SHP77 treated with DMSO at 0.1 percent for 48 hours (cell line): ENCODE measurements at places on chromosomes 7 and 10.

DNA sequence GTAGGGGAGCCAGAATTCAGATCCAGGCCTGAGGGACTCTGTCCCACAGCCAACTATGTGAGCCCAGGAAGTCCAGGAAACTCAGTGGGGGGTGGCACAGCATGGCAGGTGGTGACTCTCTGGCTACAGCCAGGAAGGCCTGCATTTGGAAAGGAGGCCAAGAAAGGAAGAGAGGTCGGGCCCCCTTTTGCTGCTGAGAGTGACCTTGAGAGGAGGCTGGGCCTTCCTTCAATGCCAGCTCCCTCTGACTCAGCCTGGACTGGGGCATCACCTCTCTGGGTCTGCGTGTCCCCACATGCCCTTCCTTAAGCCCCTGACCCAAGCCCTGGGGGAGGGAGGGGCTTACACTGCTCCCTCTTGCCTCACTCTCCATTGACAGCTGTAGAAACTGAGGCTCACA lies 6.4 kb upstream of the MYL10 start:
- DNase-seq: no peak

DNA sequence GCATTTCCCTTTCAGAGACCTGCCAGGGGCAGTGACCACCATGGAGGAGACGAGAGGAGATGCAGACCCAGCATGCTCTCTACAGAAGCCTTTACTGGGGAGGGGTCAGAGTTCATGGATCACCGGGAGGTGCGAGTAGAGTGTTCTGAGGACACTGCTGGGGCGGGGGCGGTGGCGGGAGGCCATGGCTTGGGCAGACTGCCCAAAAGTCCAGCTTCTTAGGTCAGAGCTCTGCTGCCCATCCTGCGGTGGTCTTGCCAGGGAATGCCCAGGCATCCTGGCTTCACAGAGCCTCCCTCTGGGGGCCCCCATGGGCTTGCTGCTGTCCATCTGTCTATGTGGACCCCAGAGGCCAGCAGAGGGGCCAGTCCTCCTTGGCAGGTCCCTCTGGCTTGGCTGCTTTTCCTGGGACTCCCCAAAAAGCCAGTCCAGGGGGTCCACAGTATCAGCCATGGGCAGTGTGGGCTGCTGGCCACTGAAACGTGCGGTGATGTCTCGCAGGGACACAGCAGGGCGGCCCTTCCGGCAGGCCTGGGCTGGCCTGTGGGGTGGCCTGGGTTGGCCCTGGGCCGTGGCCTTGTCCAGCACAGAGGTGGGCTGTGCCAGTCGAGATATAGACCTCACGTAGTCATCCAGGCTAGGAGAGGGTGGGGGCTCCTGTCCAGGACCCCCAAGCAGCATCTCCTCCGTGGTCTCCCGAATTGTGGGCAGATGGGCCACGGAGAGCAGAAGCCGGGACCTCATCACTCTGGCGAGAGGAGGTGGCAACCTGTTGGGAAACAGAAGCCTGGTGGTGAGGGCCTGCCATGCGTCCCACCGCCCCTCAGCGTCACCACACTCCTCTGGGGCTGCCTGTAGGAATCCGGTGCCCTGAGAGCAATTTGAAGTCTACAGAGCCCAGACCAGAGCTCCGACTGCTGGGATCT lies 1.1 kb downstream of the DEPP1 start:
- DNase-seq: no peak

DNA sequence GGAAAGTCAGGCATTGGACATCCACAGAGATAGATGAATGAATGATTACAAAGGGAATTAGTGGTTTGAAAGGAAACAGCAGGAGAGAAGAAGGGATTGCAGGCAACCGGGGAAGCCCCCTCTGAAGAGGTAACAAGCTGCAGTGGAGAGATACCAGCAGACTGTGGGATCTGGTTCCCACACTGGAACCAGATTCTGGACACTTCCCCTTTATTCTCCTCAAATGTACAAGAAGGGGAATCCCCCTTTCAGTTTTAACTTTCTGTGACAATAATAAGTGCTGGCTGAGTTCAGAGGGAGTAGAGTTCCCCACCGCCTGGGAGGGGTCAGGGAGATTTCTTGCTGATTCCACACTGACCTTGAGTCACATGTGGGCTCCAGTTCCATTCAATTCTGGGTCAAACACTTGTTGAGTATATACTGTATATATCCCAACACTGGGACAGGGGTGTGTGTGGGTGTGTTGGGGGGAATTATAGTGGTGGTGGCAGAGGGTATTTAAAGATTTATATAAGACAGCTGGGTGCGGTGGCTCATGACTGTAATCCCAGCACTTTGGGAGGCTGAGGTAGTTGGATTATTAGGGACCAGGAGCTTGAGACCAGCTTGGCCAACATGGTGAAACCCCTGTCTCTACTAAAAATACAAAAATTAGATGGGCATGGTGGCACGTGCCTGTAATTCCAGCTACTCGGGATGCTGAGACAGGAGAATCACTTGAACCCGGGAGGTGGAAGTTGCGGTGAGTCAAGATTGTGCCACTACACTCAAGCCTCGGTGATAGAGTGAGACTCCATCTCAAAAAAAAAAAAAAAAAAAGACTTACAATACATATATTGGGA lies 16.5 kb upstream of the DDIT4 start:
- DNase-seq: no peak

GRCh38 chr7:22120391-22121053 lies 174.8 kb upstream of the CDCA7L start:
- DNase-seq: no peak

GRCh38 chr7:28645866-28646265 lies 233.5 kb downstream of the CREB5 start:
- no peak for DNase-seq

GRCh38 chr10:49395741-49396665 lies at the start of gene DRGX:
DRGX (minus strand) TSS chr10:49396089; CDS start chr10:49395440, 649 bp downstream.
- no peak for DNase-seq

- no peak for DNase-seq
These were observed 29.1 kb downstream of the INPP5F start for GRCh38 chr10:119754936-119755335.

GRCh38 chr10:23530079-23530478 lies 91.2 kb downstream of the OTUD1 start:
- no peak for DNase-seq

DNA sequence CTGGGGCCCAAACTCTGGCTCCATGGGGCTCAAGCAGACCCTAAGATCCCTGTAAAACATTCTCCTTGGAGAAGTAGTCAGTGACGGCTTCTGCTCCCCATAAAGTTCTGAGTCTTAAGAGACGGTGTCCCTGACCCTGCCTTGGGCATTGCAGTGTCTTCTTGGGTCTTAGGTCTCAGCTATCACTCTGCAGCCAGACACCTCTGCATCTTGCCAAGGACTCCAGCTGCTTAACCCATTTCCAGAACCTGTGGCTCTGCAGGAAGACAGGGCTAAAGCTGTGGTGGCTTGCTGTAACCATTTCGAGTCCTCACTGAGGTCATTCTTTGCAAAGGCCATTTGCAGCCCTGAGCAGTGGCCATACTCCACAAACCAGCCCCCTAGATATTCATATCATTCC lies 337.1 kb upstream of the ZMIZ1 start:
- DNase-seq: no peak

DNA sequence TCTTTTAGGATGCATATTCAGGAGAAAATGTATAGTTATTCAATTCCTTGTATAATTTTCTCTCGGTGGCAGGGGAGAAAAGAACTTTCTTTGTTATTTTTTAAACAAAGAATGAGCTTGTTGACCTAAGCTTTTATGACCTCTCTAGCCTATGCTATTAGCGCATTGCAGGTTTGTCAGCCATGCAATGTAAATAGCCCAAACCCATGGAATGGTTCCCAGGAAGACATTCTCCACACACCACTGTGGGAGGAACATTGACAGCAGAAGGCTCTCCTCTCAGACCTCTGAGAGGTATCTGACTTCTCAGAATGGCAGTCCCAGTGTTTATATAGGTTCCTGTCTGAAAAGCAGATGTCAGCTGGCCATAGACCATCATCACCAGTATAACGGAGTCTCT lies 19.6 kb upstream of the AGBL3 start:
- DNase-seq: no peak

DNA sequence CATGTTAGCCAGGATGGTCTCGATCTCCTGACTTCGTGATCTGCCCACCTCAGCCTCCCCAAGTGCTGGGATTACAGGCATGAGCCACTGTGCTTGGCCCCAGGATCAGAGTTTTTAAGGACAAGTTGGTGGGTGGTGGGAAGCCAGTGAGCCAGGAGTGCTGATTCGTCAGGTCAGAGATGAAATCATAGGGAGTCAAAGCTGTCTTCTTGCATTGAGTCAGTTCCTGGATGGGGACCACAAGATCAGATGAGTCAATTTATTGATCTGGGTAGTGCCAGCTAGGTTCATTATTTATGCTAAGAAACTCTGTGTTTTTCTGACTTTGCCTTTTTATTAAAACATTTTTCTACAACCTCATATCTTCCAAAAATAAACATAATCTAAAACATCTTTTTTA lies 423.8 kb downstream of the ARL4A start:
- DNase-seq: no peak

- no peak for DNase-seq
These were observed 36.1 kb downstream of the EXOC4 start for GRCh38 chr7:133288970-133289369.

- no peak for DNase-seq
These were observed 24.2 kb upstream of the ARPC1A start for GRCh38 chr7:99301496-99301895.

DNA sequence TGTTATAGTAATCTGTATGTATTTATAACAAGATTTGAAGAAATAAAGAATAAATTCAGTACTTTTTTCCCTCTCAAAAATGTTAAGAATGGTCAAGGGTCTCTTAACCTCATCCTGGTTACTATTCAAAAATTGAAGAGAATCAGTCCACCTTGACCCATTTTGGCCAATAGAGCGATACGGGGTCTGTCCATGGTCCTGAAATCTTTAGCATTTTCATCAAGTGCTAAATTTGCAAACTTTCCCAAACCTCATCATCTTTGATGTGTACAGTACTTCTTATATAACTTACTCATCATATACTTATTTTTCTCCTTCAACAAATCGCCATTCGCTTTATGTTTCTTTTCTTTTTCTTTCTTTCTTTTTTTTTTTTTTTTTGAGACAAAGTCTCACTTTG lies 23.6 kb downstream of the TMEM178B start:
- DNase-seq: no peak

DNA sequence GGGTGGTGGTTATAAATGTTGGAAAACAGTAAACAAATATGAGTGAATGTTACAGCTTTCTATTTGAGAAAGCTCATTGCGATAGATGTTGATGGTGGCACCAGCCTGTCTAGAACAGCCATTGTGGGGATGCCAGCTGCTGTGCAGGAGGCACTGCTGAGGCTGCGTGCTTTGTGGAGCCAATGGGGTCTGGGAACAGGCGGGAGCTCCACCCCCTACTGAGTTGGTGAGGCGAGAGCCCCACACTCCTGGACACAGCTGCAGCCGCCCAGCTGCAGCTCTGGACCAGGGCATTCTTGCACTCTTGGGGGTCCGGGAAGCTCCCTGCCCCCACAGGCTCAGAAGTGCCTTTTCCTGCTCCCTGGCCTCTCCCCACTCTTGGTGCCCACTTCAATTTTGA lies 1147.1 kb upstream of the LRRTM3 start:
- DNase-seq: no peak

DNA sequence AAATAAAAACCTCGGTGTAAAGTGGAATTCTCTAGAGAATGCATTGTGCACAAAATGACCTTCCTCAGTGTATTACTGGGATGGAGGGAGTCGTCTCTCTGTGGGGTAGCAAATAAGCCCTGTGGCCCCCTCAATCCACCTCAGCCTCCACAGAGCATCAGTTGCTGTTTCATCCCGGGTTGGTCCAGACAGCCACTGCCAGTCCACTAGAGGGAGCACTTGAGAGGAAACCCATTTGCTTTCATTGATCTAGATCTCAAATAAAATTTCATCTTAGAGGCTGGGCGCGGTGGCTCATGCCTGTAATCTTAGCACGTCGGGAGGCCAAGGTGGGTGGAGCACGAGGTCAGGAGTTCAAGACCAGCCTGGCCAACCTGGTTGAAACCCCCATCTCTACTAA lies 1128.7 kb downstream of the CNTNAP2 start:
- DNase-seq: no peak

- DNase-seq: no peak
These were observed 240.7 kb downstream of the TFEC start for GRCh38 chr7:115789901-115790300.

DNA sequence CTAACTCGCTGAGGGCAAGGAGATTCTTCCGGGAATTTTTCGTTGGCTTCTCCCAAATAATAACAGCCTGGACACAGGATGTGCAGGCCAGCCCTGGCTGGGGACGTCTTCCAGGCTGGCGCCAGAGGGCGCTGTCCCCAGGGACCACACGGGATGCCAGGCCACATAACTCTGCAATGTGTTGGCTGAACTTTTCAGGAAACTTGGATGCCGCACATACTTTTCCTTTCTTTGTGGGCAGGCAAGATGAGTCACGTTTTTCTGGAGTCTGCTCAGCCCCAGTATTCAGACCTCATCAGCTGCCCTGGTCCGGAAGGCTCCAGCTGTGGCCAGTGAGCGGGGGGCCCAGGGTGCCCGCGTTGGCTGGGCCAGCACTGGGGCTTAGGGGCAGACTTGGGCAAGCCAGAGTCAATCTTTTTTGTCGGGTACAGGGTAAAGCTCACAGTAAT lies 122.7 kb downstream of the PRKAG2 start:
- DNase-seq: no peak

DNA sequence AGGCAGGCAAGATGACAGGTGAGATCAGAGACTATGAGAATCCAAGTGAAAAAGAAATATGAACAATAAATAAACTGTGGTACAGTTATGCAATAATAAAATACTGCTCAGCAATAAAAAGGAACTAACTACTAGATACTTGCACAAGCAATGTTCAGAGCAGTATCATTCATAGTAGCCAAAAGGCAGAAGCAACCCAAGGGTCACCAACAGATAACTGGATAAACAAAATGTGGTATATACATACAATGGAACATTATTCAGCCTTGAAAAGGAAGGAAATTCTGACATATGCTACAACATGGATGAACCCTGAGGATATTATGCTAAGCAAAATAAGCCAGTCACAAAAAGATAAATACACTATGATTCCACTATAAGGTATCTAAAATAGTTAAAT lies 76.9 kb upstream of the KCNIP2 start:
- DNase-seq: no peak

DNA sequence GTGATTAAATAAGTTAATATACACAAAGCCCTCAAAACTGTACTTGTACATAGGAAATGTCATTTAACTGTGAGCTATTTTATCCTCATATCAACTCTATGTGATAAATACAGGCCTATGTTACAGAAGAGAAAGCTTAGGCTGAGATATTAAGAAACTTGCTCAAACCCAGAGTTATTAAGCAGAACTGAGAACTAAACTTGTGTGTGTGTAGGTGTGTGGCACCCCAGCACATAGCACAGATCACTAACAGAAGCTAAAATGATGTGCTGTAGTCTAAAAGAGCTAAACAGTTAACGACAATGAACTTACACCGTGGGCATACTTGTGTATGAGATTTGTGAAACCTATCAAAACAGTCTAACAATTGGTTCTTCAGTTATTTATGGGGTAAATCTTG lies 34.5 kb downstream of the MTPN start:
- DNase-seq: no peak

GRCh38 chr10:44348496-44348895 lies 36.4 kb downstream of the CXCL12 start:
- DNase-seq: no peak
